ENCODE measurements at places on chromosomes 16 and 17.
A peak's percentile ranks its signal among the peaks of the same experiment; 100 is the strongest.

GRCh38 chr16:5361322-5361721 is 263.7 kb upstream of the EEF2KMT start:
- no peak for DNase-seq

DNA sequence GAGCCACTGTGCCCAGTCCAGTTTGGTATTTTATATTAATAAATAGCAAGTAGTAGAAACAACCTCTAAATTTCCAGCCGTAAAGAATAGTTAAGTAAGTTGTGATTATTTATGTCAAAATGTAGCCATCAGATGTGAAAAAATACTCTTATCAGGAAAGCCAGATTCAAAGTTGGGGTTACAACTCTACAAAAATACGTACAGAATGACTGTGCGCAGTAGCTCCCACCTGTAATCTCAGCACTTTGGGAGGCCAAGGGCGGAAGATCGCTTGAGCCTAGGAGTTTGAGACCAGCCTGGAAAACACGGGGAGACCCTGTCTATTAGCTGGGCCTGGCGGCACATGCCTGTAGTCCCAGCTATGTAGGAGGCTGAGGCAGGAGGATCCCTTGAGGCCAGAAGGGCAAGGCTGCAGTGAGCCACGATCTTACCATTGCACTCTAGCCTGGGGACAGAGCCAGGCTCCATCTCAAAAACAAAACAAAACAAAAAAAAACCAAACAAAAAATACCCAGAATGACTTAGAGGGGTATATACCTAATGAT is 1.7 kb downstream of the PDP2 start:
- DNase-seq = no peak

- DNase-seq = peak; percentile 28
Observed at GRCh38 chr17:40531051-40531991, 29.9 kb upstream of the TNS4 start.

GRCh38 chr16:28951410-28951943 is 740 bp downstream of the NFATC2IP start:
- peak; percentile 46 for DNase-seq

GRCh38 chr17:1551741-1552140 is 10.9 kb downstream of the PITPNA start:
- no peak for DNase-seq

DNA sequence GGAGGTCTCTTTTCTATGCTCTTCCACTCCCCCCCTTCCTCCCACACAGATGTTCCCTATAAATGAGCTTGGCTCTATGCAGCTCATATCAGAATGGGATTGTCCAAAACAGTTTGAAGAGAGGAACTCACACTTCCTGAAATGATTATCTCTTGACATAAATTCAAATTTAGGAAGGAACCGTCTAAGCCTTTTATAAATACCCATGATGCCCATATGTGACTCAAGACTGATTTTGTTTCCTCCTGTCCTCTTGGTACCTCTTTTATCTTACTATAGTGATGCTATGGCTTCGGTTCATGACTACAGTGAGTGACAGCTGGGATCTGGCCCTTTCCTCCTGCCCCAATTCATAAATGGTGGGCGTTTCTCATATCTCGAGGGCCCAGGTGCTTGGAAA is 16.6 kb upstream of the TERF2 start:
- DNase-seq = no peak

DNA sequence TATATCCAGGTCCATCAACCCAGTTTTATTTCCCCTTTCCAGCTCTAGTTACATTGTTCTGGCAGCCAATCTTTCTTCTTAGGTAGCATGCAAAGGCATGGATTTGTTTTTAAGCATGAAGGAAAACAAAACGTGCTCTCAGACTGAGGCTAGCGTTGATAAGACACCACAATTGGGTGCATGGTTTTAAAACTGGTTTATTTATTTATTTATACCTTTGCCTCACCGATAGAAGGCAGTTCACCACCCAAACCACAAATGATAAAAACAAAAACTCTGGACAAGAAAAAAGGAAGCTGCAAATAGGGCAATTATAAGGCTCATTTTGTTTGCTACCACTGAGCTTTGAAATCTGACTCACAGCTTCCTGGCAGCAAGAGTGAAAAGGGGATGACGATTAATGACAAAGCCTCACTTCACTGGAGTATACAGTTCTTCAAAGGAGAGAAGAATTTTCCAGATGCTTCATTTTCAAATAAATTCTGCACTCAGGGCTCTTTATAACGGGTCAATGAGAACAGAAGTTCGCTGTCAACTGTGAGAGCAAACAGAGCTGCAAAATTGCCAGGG is 278.4 kb upstream of the IRX5 start:
- DNase-seq = no peak

DNA sequence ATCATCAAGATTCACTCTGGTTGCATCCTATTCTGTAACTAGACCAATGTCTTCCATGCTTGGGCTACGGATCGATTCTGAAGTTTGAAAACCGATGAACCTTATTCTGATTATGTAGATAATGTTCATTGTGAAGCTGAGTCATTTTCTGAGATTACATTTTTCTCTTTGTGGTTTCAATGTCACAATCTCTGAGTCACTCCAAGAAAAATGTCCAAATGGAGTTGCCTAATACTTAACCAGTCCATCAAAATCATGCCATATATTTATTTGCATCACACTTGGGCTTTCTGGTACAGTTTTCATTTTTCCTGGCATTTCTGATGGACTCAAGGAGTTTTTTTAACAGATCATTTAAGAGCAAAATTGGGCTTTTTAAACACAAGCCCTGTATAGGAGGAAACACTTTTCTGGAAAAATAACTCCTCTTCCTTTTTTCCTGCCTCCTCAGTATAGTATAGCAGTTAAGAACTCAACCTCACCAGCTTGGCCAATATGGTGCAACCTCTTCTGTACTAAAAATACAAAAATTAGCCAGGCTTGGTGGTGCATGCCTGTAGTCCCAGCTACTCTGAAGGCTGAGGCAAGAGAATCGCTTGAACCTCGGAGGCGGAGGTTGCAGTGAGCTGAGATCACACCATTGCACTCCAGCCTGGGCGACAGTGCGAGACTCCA is 17.5 kb downstream of the CACNG3 start:
- no peak for DNase-seq

- DNase-seq = no peak
Observed at GRCh38 chr16:31134625-31135534, 647 bp downstream of the PRSS8 start.

- no peak for DNase-seq
Observed at GRCh38 chr16:11080327-11080967, 136.1 kb downstream of the CLEC16A start.

GRCh38 chr17:46984892-46985291 is 5.8 kb upstream of the RPRML start:
- no peak for DNase-seq

GRCh38 chr17:9204637-9205329 is 183.5 kb downstream of the NTN1 start:
- no peak for DNase-seq

GRCh38 chr17:59901604-59902003 is 8.7 kb downstream of the RPS6KB1 start:
- no peak for DNase-seq

GRCh38 chr17:8338753-8339140 is 893 bp upstream of the ODF4 start:
- DNase-seq = no peak

DNA sequence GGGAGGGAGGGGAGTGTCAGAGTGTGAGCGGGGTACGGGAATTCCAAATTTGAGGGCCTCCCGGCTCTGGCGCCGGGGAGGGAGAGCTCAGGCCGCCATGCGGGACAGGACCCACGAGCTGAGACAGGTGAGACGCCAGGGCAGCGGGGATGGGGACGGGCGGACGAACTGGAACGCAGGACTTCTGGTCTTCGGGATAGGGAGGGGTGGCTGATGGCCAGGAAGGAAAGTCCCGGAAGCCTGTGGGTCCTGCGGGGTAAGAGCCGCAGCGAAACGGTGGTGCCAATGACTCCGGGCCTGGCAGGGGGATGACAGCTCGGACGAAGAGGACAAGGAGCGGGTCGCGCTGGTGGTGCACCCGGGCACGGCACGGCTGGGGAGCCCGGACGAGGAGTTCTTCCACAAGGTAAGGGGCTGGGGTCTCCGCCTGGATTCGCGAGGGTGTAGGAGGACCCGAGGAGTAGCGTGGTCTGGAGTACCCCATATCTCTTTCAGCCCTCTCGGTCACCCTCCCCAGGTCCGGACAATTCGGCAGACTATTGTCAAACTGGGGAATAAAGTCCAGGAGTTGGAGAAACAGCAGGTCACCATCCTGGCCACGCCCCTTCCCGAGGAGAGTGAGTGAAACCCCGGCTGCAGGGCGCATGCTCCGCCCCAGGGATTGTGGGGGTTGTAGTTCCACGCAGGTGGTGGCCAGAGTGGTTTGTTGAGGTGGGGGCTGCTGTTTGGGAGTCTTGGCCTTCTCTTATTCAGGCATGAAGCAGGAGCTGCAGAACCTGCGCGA is 543 bp downstream of the STX4 start:
- DNase-seq = peak; percentile 93

GRCh38 chr17:535198-535597 is 179.4 kb downstream of the VPS53 start:
- DNase-seq = no peak

- no peak for DNase-seq
Observed at GRCh38 chr17:49440581-49440980, 25.9 kb upstream of the PHB1 start.

- no peak for DNase-seq
Observed at GRCh38 chr17:9944704-9945103, 39.6 kb upstream of the RCVRN start.

GRCh38 chr16:24729243-24729950 is at the start of gene TNRC6A:
TSS of gene TNRC6A (plus strand) at chr16:24729651. CDS start at chr16:24729842, 191 bp downstream.
- DNase-seq = peak; percentile 90

DNA sequence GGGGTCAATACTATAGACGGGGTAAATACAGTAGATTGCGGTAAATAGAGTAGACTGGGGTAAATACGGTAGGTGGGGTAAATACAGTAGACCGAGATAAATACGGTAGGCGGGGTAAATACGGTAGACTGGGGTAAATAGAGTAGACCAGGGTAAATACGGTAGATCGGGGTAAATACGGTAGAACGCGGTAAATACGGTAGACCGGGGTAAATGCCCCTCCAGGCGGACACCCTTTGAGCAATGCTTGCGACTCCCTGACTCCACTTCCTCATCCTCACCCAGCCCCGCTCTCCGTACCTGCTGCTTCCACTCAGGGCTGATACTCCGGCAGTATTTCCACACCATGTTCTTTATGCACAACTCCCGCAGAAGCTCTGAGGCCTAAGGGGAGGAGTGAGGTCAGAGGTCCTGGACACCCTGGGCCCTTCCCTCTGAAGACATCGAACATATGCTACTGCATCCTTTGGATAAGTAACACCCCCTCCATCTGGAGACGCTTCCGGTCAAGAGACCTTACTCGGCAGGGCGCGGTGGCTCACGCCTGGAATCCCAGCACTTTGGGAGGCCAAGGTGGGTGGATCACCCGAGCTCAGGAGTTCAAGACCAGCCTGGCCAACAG is 13.3 kb upstream of the CRK start:
- no peak for DNase-seq

DNA sequence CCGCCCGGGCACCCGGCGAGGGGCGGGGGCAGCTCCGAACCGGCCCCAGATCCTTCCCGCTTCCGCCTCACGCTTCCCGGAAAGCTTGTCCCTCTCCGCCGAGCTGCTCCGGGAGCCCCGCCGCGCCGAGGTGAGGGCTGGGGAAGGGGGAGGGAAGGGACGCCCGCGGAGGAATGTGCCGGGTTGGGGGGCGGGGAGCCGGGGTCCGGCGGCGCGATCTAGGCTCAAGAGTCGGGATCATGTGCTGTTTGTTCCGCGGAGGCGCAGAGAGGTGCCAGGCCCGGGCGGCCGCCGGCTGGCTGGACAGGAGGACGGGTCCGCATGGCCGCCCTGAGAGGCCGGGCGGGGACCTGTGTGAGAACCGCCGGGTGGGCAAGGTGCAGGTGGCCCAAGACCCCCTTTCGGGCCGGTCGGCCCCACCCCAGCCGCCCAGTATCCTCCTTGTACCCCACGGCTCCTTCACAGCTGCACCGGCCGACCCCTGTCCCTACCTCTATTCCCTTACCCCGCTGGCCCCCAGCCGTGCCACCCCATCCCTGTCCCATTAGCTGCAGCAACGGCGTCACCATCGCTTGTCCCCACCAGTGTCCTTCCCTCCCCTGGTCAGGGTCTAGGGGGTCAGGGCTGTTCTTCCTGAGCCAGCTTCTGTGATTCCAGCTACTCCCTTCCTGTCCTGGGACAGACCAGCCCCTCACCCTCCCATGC is 429 bp downstream of the KIF1C start:
- DNase-seq = no peak

DNA sequence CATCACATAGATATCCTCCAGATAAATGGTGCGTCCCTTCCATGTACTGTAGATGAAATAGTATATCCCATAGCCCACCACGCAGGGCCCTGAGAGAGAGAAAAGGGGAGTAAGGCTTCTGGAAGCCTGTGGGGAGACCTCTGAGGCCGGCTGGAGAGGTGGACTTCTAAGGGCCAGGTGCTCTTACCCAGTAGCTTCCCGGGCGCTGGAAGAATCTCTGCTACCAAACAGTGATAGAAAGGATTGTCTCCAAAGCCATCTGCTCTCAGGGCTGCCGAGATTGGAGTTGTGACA is 718 bp downstream of the SAT2 start:
- DNase-seq = no peak

- DNase-seq = peak; percentile 60
Observed at GRCh38 chr17:63929860-63930766, 2.0 kb downstream of the CD79B start.

GRCh38 chr17:81371910-81372760 is 23.1 kb upstream of the BAHCC1 start:
- no peak for DNase-seq

DNA sequence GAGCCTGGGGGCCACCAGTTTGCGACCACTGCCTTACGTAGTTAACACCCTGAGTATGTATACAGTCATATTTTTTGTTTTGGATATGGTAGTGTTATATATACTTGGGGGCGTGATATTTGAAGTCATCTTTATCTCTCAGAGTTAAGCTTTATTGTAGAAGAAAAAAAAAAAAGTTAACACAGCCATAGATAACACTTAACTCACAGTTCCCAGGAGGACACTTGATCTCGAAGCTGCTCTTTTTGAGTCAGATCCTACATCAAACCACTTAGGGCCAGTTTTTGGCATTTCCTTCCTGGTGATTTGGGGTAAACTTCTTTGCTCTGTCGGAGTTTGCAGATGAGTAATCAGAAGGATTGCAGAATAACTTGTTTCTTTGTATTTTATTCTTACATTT is 5.8 kb downstream of the ITPRIPL2 start:
- DNase-seq = no peak

DNA sequence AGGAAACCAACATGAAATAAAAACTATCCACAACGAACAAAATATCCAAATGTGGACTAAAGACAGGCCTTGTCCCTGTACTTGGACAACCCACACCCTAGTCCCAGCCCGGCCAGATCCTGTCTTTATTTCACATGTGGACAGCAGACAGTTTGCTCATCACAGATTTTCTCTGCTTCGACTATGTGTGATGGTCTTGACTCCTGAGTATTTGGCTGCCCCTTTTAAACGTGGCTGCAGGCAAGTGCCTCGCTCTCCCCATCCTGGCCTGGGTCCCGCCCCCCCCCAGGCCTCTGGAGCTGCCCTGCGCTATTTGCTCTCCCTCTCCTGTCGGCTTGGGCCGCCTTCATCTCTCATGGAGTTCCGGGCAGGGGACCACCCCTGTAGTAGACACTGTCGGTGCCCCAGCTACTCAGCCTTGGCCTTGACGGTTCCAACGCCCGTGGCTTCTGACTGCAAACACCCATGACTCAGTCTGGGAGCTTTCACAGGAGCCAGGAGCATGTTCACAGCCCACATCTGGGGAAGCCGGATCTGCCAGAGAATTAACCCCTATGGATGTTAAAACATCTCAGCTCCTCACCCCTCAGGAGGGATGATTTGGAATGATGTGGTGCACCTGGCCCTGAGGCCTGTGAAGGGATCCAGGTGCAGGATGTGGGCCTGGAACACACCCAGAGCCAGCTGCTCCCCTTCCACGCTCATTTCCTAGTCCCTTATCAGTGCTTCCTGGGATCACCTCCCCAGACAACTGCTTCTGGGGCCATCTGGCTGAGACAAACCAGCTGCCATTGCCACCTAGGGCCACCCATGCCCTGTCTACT is 229.7 kb upstream of the RPL38 start:
- no peak for DNase-seq
